ENCODE measurements at places on chromosomes 6 and 20.

DNA sequence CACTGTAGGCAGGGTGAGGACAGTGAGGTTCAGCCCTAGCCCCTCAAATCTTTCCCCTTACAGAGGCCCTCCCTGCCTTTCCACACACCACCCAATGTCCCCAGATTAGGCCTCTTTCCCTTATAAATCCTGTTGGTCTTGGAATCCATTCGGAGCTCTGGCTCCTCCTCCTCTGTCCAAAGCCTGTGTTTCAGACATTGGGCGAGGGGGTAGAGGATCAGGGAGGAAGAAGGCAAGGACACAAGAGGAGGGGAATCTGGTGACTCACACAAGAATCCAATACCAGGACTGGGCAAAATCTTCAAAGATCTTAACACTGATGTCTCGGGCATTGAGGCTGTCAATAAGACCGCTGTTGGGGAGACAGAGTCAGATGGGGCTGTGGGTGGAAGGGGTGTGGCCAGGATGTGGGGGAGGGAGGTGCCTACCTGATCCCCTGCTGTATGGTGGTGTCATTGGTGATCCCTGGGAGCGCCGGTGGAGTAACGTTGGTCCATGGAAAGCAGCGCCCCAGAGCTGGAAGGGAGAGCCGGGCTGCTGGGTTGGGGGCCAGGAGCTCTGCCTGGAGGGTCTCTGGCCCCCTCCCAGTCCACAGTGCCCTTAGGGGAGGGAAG is 7.6 kb downstream of the SLC44A4 start:
- no peak for DNase-seq

GRCh38 chr6:35363293-35363750 is 21.0 kb downstream of the PPARD start:
- DNase-seq = no peak

- DNase-seq = no peak
These were observed 15.7 kb upstream of the CD93 start for GRCh38 chr20:23101696-23102406.

DNA sequence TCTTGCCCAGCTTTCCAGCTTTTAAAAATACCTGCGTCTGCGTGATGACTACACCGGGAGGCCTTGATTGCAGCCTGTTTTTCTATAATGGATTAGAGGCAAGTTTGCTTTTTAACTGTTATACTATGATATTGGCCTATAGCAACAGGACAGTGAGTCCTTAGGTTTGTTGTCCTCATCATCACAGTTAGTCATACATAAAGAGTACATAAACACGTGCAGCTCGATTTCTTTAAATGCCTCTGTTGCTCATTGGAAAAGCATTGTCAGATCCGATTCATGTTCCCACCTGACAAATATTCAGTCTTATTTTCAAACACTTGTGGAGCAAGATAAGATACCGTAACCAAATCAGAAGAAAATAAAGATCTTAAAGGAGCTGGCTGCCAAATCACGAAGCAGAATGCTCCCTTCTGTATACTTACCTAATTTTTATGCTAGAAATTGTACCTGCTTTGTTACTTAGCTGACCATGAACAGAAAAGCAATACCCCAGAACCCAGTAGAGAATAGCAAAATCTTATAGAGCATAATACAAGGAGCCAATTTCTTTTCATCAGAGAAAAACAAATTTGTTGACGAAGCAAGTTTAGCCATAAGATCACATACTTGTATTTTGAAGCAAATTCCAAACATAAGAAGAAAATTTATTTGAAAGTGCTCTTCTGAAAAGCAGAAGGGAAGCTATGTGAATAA is 100.4 kb downstream of the TMEM200A start:
- no peak for DNase-seq

- DNase-seq = no peak
These were observed 235.6 kb upstream of the MOCS1 start for GRCh38 chr6:40169878-40170277.

- DNase-seq = no peak
These were observed 163.3 kb downstream of the SCML4 start for GRCh38 chr6:107660839-107661238.

- DNase-seq = no peak
These were observed 14.7 kb upstream of the RAB22A start for GRCh38 chr20:58294497-58295455.

DNA sequence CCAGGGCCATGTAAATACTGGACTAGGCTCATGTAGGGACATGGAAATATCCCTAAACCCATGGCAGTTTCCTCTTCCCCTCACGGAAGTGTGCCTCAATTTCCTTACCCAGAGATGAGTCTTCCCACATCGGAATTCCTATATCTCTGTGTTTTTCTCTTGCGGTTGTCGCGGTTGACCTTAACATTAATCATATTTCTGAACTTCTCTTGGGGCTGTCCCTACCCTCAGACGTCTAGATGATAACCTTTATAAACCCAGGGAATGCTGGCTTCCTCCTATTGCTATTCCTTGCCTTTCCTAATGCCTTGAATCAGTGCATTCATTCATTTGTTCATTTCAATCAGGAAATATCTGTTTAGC is 160.1 kb downstream of the SASH1 start:
- no peak for DNase-seq

DNA sequence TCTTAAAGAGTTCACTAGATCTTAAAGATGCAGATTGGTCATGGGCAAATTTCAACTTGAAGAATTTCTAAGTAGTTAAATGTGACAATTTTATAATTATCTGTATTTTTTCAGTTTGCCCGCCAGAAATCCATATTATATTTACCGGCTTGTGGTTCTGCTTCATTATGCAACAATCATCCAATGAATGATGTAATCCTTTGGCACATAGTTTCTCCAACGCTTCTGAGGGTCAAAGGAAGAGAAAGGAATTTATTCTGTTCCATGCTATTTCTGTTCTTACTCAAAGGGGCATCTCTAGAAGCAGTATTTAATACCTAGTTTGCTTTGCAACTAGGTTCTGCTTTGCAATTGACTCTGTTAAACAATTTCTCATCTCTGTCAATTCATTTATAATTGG is 359.3 kb upstream of the PLCB4 start:
- DNase-seq = no peak

- DNase-seq = no peak
These were observed 2.8 kb downstream of the TBPL1 start for GRCh38 chr6:133955582-133956415.

GRCh38 chr20:60055740-60056139 is 97.5 kb downstream of the CDH26 start:
- no peak for DNase-seq

DNA sequence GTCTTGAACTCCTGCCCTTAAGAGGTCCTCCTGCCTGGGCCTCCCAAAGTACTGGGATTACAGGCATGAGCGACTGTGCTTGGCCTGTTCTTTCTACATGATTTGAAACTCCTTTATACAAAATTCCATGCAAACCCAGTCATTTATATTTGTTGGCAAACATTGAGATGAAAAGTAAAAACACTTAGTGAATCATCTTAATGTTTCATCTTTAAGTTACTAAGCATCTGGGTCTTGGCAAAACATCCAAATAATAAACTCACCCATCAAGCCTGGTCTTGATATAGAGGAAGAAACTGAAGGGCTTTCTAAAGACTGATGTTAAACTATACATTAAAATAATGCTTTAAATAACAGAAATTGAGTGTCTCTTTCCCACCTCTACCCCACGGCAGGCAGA is 95.1 kb downstream of the FUT9 start:
- no peak for DNase-seq

DNA sequence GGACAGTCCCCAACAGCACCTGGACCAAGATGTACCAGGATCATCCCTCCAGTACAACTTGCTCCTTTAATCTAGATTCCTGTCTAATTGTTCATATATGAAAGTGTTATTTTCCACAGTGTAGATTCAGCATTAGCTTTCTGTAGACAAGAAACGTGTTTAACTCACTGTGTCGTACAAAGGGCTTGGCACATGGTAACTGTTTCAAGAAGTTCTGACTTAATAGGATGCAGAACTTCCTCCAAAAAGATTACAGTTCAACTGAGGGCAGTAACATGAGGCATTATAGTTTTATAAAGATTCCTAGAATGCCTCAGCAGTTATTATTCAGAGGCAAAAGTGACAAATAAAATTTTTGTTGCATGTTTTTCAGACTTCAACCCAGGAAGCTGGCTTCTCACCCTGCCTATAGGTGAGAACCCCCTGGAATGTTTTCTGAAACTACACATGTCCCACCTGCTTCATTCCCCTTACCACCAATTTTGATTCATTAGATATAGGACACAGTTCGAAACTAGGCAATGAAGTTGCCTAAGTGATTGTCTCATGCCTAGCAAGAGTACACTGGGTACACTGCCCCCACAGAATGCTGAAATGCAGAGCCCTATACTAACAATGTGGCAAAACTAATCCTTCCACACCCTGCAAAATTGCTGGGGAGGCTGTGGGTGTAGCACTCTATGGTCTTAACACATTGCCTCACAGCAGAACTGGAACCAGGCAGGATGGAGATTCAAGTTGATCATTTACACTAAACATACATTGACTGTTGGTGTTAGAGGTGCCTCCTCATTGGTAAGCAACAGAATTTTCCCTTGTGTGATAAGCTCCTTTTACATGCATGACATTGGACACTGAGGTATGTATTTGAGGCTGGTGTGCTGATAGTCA is 22.6 kb upstream of the SH3BGRL2 start:
- DNase-seq = no peak

DNA sequence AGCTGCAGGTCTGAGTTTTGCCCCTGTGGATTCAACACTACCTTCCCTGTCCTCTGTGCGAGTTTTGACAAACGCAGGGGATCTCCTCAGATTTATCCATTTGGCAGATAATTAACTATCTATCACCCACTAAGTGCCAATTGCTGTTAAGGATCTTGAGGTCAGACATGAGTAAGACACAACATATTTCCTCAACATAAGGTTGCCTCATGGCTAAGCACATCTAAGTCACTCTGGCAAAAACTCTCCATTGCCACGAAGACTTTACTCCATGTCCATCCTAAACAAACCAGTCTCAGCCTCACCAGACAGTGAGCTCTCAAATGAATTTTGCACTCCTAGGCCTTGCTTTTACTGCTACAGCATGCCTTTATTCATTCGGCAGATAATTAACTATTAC is 408.4 kb downstream of the MAFB start:
- no peak for DNase-seq

- no peak for DNase-seq
These were observed 4.9 kb upstream of the AAR2 start for GRCh38 chr20:36231331-36231730.

- DNase-seq = no peak
These were observed 1192.3 kb upstream of the GJE1 start for GRCh38 chr6:140940251-140940925.

GRCh38 chr20:33482581-33482980 is 7.3 kb upstream of the CBFA2T2 start:
- no peak for DNase-seq

DNA sequence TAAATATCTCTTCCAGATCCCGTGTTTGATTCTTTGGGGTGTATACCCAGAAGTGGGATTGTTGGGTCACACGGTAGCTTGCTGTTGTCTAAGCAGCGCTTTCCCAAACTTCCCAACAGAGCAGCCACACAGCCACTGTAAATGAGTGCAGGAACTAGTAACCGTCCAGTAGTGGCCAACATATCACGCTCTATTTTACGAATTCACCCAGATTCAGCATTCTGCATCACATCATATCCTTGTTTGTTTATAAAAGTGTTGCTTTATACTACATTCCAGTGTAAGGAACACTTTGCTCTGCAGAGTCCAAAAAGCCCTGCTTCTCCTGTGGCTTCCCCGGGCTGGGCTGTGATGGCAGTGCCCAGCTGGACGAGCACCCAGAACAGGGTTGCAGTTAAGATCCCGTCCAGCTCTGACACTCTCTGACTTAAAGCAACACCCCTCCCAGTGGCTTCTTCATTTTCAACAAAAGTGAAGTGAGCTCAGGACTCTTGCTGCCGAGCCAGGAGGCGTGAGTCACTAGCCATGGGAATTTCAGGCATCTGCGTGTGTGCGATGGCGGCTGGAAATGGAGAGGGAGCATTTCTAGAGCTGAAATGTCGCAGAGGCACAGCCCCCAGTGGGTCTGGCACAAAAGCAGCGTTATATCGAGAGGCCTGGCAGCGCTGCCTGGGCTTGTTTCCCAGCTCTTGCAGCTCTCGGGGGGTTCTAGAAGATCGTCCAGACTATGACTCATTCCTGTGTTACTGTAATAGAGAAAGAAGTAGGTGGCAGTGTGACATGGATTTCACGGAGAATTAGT is 216.3 kb upstream of the ECI2 start:
- DNase-seq = peak; percentile 63

GRCh38 chr6:13538084-13538483 is 36.3 kb upstream of the SIRT5 start:
- DNase-seq = peak; percentile 43

DNA sequence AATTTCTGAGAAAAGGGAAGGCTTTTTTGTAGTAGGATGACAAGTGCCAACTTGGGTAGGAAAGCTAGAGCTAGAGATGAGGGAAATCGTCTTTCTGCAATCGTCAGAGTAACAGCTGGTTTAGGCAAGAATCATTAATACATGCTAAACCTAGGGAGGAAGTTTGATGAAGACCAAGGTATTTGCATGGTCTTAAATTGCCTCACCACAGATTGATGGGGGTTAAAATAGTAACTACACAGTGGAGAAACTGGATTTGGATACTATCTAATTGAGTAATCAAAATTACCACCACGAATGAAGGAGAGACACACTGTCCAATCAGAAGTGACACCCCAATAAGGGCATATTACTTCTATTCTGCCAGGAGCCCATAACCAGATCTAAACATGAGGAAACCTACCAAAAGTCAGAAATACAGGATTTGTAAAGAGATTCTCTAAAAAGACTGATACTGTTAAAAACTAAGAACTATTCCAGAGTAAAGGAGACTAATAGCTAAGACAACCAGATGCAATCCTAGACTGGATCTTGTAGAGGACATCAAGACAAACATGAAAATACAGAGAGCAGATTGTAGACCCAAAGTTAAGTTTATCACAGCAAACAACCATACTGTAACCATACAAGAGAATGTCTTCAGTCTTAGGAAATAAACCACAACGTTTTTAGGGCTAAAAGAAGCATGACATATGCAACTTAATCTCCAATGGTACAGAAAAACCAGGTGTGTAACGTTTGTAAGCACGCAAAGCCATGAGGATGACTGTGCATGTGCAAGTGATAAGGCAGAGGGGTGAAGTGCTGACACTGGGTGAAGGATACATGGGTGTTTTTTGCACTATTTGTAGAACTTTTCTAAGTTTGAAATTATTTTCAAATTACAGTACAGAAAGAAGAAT is 21.8 kb downstream of the SNX5 start:
- no peak for DNase-seq

GRCh38 chr6:136466777-136467176 is 83.4 kb downstream of the MAP7 start:
- DNase-seq = no peak

- DNase-seq = no peak
These were observed 36.0 kb downstream of the ANKS1A start for GRCh38 chr6:34924831-34925625.

GRCh38 chr6:11277275-11278206 is 45.1 kb upstream of the NEDD9 start:
- no peak for DNase-seq
